Activated CD4-positive, CD25-positive, alpha-beta regulatory T cell (primary cell): ENCODE measurements at places on chromosomes 6 and 20.
A peak's percentile ranks its signal among the peaks of the same experiment; 100 is the strongest.

DNA sequence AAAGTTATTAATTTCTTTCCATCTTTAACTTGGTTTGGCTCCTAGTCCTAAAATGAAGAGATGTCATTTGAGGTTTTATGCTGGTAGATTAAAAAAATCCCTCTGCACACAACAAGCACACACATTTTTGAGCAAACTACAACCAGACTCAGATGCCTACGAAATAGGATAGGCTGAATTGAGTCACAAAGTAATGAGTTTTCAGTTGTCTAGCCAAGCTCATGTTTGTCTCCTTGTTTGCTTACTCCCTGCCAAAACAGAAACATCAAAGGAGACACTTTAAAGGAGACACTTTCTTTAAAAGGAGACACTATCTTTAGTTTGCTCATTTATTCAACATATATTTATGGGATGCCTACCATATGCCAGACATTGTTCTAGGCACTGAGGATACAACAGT, 56.2 kb downstream of the TPBG start:
- DNase-seq = no peak

GRCh38 chr6:24255676-24256075, 102.2 kb downstream of the DCDC2 start:
- DNase-seq = no peak

- DNase-seq = no peak
These were observed 323.3 kb downstream of the BMP2 start for GRCh38 chr20:7090811-7091210.

- DNase-seq = no peak
These were observed 35.6 kb downstream of the ADGRF4 start for GRCh38 chr6:47733879-47734558.

DNA sequence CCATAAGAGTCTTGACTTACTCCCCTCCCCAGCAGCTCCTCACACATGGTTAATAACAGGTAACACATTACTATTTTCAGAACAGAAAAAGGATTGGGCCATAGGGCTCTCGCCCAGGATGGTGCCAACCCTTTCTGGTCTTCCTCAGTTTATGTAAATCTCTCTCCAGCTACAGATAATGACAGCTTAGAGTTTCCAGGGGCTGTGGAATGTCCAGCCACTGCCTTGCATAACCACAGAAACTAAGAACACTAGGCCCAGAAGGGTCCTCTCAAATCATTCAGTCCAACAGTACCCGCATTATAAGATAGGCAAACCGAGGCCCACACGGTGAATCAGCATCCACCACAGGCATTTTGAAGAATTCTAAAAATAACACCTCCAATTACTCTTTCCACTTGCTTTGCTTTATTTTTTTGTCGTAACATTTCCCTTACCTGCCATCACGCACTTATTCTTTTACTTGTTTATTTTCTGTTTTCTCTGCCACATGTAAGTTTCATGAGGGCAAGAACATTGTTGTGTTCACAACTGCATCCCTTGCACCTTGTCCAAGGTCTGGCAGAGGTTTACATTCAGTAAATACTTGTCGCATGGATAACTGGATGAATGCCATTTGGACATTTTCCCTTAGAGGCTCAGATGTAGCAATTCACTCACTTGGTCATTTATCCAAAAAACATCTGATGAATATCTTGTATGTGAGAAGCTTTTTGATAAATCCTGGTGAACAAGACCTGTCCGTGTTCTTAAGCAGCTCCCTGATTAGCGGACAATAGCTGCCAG, 6.4 kb upstream of the SDC4 start:
- DNase-seq = no peak

DNA sequence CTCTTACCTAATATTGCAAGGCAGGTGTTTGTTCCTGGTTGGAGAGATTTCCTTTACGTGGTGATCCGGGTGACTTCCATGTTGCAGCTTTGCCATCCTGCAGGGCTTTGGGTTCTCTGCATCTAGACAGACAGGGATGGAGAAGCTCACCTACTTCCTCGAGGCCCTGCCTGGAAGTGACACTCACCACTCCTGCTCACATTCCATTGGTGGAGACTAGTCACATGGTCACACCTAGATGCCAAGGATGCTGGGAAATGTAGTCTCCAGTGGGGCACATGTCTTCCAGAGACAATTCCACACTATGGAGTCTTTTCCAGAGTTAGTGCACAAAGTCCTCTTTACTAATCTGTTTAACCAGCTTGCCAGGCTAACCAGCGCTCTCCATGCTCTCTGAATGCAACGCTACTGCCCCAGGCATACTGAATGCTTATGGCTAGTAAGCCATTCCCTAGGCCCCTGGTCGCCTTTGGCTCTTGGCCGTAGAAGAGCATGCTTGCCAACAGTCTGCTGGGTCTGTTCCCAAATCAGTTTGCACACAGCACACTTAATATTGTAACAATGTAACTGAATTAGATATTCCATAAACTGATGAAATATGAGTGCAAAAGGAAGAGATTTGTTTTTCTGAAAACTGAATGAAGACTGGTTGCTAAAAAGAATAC, 6.7 kb upstream of the KCNK15 start:
- no peak for DNase-seq

- DNase-seq = no peak
These were observed 37.6 kb downstream of the GOPC start for GRCh38 chr6:117564681-117565080.

- peak; percentile 67 for DNase-seq
These were observed 27.1 kb downstream of the CD83 start for GRCh38 chr6:14144678-14145113.

DNA sequence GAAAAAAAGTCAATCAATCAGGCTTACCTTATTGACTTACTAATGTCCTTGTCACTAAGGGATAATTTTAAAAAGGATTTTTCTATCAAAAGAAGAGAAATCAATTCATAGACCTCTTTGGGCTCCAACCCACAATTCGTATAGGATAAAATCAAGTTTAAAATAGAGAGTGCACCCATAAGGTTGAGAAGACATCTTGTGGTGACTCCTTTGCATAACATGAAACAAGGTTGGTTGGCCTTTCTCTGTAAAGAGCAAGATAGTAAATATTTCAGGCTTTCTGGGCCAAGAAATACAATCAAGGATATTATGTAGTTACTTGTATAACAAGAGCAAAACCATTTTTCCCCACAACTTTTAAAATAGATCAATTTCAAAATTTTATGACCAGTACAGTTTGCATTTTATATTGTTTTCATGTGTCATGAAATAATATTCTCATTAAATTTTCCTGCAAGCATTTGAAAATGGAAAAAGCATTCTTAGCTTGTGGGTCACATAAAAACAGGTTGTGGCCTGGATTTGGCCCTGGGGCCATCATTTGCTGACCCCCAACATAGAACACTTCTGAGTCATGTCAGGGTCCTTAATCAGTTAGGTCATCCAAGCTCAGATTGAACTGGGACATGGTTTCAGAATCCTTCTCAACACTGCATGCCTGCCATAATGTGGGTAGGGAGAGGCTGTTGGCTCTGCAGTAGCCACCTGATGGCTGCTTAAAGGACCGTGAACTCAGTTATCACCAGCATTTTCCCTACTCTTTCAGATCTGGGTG, 76.7 kb downstream of the MYB start:
- DNase-seq = no peak
